G401 (cell line): ENCODE measurements at places on chromosomes 12 and 14.

GRCh38 chr14:20971705-20972021 lies 16.4 kb downstream of the RNASE2 start:
- no peak for DNase-seq

GRCh38 chr12:63888908-63889635 lies 44.6 kb downstream of the SRGAP1 start:
- no peak for DNase-seq

GRCh38 chr12:113875691-113876090 lies 90.4 kb downstream of the RBM19 start:
- no peak for DNase-seq

DNA sequence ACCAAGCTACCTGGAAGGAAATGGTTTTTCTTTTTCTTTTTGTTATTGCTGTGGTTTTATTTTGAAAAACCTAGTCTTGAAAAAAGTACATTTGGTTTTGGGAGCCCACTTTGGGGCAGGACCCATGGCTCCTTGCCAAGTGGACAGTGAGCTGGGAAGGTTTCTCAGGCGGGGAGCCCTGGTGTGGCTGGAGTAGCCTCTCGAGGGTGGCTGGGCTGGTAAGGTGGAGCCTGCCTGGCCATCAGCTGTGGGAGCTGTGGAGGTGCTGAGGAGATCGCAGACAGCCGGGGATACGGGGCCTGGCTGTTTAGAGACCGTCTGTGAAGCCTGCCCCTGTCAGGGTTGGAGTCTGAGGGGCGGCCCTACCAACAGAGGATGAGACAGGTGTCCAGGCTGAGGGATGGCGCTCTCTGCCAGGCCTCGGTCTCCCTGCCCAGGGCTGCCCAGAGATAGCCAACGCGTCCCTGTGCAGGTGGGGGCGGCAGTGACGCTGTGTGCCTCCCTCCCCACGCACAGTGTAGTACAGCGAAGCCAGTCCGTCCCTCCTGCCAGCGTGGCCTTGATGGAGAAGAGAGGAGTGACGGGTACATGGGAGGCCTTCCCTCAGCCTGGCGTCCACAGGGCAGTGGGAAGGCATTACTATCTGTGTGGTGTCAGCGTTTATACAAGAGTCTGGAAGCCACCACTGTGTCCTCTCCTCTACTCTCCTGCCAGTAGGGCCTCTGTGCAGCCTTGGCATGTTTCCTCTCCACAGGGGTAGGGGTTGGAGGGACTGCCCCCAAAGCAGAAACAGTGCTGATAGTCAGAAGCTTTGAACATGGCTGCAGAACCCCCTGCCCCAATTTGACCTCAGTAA lies 5.9 kb downstream of the RIN3 start:
- DNase-seq = no peak

GRCh38 chr12:14256555-14257169 lies 108.8 kb upstream of the ATF7IP start:
- DNase-seq = peak; percentile 69

DNA sequence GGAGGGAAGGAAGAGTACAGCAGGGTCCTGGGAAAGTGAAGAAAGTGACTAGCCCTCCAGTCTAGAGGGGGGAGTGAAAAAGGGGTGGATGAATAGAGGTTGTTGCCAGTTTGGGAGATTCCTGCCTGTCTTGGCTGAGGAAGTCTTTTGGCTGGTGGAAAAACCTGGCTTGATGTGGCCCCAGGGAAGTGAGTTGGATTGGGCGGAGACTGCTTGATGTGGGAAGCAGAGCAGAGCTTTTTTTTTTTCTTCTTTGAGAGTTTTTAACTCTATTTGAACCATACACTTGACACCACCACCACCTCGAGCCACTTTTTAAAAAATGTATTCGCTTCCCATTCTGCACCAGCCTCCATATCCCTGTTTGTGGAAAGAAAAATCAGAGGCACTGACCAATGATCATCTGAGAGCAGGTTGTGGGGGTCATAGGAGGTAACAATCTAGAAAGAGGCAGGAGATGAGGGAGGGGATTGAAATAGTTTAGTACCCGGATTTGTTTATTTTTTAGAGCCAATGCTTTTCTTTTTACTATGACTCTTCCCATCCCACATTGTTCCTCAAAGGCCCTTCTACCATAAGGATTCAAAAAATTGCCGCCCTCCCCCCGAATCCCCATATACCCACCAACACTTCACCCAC lies 690 bp upstream of the DTX3 start:
- DNase-seq = peak; percentile 89

- DNase-seq = no peak
These were observed 22.4 kb upstream of the DIO3 start for GRCh38 chr14:101538878-101539277.

- no peak for DNase-seq
These were observed 114.4 kb downstream of the VRK1 start for GRCh38 chr14:96911499-96912149.

- DNase-seq = no peak
These were observed 113.1 kb upstream of the CCND2 start for GRCh38 chr12:4160314-4161040.

- no peak for DNase-seq
These were observed 139.9 kb downstream of the DUSP6 start for GRCh38 chr12:89212339-89212771.

- DNase-seq = no peak
These were observed 14.1 kb upstream of the MIS18BP1 start for GRCh38 chr14:45267071-45267470.

DNA sequence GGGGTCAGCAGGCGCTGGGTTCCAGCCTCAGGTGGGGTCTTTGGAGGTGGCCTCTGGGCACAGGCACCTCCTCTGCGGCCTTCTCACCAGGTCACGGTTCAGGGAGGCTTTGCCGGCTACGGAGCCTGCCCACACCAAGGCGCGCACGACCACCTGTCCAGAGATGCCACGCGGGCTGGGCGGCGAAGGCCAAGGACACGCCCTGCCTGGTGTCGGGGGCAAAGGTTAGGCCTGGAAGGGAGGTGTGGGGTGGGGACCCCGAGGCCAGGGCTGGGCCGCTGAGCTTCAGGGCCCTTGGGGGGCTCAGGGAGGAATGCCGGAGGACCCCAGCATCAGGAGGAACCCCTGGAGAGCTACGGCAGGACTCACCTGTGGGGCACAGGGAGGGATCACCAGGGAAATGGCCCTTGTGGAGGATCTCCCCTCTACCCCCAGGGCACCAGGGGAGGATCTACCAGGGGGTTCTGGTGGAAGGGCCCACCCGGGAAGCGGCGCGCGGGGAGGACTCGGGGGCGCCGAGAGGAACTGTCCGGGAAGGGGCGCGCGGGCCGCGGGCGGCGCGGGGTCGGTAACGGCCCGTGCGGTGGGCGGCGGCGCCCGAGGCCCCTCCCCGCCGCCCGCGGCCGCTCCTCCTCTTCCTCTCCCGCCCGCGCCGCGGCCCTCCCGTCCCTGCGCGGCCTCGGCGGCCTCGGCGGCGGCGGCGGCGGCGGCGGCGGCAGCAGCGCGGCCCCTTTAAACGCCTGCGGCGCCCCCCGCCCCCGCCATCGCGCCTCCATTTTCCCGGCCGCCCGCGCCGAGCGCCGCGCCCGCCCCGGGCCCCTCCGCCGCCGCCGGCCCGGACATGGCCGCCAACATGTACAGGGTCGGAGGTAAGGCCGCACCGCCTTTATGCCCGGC lies at the start of gene MTA1:
MTA1 (plus strand) TSS at position 633 of the 897 bp plus-strand sequence; CDS start at position 842, 209 bp downstream.
- peak; percentile 40 for DNase-seq

DNA sequence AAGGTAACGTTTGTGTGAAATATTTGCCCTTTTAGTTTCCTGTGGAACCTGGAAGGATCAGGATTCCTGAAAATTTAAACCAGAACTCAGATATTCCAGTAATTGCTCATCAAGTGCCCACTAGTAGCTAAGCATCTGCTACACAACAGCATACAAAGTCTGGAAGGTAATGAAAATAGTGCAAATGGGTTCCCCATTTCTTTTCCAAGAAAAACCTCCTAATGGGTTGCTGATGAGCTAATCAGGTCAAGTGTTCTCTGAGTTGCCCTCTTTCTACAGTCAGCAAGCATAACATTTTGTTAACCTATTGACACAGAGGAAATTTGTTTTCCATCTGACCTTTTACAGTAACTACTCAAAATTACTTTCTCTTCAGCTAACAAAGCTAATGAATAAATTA lies 83.6 kb upstream of the PMCH start:
- no peak for DNase-seq

GRCh38 chr12:77299001-77299400 lies 233.6 kb upstream of the E2F7 start:
- no peak for DNase-seq

DNA sequence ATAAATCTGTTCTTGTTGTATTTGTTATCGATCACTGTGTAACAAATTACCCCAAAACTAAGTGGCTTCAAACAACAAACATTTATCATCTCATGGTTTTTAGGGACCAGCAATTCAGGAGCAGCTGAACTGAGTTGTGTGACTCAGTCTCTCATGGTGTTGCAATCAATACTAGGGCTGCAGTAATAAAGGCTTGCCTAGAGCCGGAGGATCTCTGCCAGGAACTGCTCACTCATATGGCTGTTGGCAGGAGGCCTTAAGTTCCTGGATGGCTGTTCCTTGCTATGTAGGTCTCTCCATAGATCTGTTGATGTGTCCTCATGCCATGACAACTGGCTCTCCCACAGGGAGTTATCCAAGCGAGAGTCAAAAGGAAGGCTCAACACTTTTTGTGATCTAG lies 3.8 kb upstream of the PSMC6 start:
- DNase-seq = no peak

DNA sequence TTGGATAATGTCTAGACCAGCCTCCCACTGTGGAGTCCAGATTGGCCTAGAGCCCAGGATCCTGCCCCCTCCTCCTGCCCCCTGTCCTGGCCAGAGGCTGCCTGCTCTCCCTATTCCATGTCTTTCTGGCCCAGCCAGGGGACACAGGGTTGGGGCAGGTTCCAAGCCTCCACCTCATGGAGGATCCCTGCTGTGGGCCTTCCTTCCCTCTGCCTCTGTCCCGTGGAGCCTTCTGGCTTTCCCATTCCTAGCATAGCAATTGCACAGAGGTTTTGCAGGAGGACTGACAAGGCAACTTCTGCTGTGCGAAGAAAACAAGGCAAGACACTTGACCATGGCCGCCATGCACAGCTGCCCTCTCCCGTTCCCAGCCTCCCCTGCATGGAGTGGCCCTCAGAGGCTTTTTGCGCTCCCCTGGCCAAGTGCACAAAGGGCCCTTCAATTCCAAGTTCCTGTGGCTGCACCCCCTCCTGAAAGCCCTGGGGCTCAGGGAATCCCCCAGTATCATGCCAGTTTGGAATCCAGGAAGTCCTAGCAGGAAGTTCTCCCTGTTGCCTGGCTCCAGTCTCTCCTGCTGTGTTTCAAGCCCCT lies 42.1 kb downstream of the KRT80 start:
- peak; percentile 11 for DNase-seq

- DNase-seq = no peak
These were observed 109.2 kb downstream of the IGF1 start for GRCh38 chr12:102371165-102371564.

- DNase-seq = no peak
These were observed 28.6 kb downstream of the GNS start for GRCh38 chr12:64730588-64730969.

DNA sequence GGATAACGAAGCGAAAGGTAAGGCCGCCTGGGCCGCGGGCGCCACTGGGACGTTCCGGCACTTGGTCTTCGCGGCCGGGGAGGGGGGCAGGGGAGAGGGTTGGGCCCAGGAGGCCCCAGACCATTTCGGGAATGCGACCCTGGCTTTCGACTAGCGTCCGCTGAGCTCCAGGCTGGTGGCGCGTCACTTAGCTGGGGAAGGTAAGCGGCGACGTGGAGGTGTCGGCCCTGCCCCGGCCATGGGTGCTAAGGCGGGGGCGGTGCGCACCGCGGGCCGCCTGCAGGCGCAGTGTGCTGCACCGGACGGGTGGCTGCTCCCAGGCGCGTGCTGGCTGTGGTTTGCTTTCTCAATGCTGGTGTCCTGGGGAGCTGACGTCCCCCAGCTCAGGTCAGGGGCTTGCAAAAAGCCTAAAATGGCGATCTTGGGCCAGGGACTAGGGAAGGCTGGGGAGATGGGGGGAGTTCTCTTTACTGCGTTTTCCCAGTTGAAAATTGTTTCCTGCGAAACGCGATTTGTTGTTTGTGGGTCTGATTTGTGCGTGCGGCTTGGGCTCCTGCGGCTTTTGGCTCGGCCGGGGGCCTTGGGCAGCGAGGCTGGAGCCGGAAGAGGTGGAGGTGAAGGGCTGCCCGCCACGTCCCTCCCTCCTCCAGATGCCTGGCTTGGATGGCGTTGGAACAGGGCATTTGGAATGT lies 1.2 kb downstream of the HOXC10 start:
- no peak for DNase-seq

- DNase-seq = peak; percentile 13
These were observed 32.6 kb downstream of the COCH start for GRCh38 chr14:30906752-30907658.

GRCh38 chr12:108400900-108401480 lies 61.9 kb upstream of the CMKLR1 start:
- peak; percentile 78 for DNase-seq

DNA sequence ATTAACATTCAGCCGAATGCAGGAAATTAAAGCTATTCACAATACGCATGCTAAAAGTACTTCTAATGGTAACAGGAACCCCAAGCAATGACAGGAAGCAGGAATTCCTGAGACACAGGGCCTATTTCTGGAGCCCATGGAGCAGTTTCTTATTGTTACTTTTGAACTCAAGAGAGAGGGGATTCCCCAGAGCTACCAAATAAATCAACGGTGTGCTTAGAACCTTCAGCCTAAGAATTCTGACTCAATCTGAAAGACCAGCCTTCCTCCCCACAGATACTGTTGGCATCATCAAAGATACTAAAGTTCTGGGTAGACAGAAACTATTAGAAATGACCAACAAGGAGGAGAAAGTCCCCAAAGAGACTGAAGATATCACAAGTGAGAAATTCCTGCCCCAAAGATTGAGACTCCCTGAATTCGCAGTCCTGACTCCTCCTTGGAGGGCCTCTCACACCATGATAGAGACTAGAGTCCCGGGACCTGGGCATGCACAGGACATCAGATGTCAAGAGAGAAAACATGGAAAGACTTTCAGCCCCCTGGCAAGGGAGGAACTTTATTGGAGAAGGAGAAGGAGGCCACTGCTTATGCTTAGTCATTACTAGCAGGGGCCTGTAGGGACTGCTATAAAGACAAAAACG lies 32.7 kb downstream of the RTRAF start:
- DNase-seq = no peak

- DNase-seq = no peak
These were observed 23.0 kb downstream of the KCNJ8 start for GRCh38 chr12:21751517-21751916.

DNA sequence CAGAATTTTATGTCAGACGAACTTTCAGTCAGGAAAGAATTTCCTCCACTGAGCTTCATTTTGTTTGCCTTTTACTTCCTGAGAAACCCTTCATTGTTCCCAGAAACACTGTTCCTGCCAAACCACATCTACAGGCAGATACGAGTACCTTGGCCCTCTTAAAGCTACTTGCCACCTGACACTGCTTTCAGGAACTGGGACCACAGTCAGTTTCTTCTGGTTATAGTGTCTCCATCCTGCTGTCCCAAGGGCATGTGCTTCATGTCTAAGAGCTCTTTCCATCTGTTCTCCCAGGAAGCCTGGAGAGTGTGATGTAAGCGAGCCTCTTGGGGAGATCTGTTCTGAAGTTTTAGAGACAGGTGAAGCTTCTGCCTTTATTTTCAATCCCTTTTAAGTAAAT lies 161.7 kb upstream of the PLEKHA5 start:
- DNase-seq = no peak
